ENCODE measurements at places on chromosomes 1 and 21.

GRCh38 chr1:203476216-203476814, 709 bp downstream of the PRELP start:
- DNase-seq, result no peak

DNA sequence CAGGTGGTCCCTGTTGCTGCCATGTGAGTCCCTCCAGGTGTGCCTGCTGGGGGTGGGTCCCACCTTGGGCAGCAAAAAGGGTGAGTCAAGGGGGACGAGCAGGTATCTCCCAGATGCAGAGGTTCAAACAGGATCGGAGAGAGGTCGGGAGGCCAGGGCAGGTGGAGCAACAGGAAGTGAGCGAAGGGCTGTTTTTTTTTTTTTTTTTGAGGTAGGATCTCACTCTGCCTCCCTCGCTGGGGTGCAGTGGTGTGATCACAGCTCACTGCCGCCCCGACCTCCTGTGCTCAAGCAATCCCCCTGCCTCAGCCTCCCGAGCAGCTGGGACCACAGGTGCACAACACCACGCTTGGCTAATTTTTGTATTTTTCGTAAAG, 39.4 kb downstream of the SLC2A7 start:
- DNase-seq, result no peak

DNA sequence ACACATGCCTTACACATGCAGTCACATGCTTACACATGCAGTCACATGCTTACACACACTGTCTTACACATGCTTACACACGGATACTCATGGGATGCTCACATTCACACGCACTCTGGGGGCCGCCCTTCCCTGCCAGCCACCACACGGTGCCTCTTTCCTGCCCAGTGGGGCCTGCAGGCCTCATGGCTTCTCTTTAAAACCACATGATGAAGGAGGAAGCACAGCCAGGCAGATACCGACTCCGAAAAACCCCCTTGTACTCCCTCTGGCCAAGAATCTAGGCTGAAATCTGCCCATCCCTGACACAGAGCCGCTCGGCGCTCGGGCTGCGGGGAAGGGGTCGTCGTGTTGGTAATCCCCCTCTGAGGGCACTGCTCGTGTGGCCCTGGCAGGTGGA, 113.0 kb downstream of the PRDM16 start:
- no peak for DNase-seq

DNA sequence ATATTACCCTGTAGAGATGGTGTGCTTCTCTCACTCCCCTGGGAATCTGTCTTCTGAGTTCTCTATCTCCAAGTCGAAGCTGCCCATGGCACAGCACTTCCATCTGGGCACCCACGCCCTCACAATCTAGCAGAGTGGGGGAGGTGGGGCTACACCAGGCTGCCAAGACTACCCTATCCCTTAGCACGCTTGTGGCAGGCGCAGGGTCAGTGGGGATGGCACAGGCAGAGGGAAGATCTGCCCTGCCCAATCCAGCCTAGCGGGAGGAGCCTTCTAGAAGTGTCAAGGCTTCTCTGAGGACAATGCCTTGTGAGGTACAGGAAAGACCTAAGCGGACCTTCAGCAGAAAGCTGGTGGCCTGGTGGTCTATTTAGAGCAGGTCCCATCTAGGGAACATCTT, 49.1 kb downstream of the DMAP1 start:
- no peak for DNase-seq

- DNase-seq, result peak; percentile 28
These were observed 71.2 kb upstream of the RGL1 start for GRCh38 chr1:183733715-183734114.

- DNase-seq, result no peak
These were observed 8.7 kb upstream of the TRAPPC10 start for GRCh38 chr21:44003307-44003966.

GRCh38 chr1:182050481-182051448, 10.7 kb downstream of the ZNF648 start:
- DNase-seq, result no peak

GRCh38 chr21:45152265-45152746, 77.9 kb downstream of the ADARB1 start:
- peak; percentile 2 for DNase-seq

DNA sequence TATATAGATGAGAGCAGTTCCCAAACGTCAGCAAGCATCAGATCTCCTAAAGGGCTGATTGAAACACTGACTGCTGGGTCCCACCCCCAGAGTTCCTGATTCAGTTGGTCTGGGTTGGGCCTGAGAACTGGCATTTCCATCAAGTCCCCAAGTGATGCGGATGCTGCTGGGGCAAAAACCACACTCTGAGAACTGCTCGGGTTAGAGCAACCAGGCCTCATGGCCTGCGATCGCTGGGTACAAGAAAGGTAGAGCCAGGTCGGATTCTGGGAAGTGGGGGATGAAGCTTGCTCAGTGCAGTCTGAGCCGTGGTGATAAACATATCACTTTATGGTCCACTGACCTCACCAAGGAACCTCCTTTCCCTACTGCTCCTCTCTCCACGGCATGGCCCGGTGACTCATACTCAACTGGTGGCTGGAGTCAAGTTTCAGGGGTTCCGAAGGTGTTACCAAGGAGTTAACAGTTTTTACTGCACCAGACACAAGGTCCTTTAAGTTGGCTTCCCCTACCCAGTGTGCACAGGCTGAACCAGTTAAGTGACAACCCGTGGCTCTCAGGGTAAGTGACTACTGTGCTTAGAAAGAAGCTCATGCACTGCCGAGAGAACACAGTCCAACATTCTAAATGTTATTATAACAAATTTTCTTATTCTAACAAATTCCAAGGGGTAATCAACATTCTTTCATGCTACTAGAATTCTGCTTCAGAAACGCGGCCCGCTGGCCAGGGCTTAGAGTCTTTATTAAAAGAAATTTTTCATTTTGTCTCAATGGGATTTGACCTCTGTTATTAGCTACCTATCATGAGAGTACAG, 153.5 kb downstream of the TGFBR3 start:
- peak; percentile 12 for DNase-seq

GRCh38 chr1:74246315-74246714, 11.1 kb downstream of the TNNI3K start:
- no peak for DNase-seq

- no peak for DNase-seq
These were observed 52.2 kb downstream of the DMRTB1 start for GRCh38 chr1:53511323-53511932.

GRCh38 chr1:72845381-72845780, 563.0 kb upstream of the NEGR1 start:
- no peak for DNase-seq

DNA sequence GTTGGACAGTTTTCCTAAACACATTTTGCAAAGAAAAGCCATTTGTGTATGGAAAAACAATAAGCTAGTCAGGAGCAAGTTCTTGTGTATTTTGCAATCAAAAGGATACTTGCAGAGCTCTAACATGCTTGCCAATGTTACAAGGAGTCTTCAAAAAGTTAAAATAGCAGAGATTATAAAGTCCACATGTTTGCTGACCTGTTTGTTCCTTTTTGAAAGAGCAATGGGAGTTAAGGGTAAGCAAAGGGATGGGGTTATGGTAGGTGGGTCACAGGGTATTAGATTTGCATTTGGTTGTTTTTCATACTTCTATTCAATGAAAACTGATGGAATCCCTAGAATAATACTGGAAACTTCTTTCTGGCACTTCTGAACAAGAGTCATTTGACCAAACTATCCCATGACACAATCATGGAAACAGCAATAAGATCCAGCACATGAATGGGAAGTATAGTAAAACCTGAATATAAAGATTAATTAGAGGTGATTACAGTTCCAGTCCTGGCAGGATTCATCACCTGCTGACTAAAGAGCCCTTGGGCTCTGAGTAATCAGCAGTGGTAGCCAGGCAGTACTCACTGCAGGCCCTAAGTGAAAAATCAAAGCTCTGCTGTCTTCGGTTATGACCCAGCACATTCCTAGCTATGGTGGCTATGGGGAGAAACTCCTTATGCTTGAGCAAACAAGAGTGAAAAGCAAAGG, 27.1 kb upstream of the ZC3H11B start:
- DNase-seq, result no peak

DNA sequence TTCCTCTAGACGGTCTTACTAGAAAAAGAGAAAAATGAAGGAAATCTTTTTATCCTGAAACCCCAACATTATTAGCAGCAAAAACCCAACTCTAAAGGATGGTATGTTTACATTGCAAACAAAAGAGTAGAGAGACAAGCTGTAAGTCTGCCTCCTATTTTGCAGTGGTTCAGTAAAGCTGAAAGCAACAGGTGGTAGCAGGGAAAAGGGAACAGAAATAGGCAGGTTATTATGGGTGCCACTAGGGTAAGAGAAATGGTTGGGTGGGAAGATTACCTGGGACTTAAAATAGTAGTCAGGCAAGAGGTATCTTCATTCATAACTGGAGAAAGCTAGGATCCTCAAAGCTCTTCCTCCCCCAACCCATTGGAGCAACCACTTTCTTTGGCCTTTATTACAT, 13.7 kb downstream of the CLSPN start:
- no peak for DNase-seq

GRCh38 chr21:38277501-38278131, 20.8 kb downstream of the KCNJ15 start:
- no peak for DNase-seq

- no peak for DNase-seq
These were observed 2.0 kb downstream of the INAVA start for GRCh38 chr1:200896531-200897196.

Measured in NCI-H526 treated with DMSO at 0.1 percent for 48 hours (cell line).